ENCODE measurements at places on chromosomes 12 and 14. TPM values are rescaled to one million over a fixed set of nuclear protein-coding genes. Genes with fewer than 3 reads are reported as not detected.

Gene MGP
- not detected for total RNA-seq

DNA sequence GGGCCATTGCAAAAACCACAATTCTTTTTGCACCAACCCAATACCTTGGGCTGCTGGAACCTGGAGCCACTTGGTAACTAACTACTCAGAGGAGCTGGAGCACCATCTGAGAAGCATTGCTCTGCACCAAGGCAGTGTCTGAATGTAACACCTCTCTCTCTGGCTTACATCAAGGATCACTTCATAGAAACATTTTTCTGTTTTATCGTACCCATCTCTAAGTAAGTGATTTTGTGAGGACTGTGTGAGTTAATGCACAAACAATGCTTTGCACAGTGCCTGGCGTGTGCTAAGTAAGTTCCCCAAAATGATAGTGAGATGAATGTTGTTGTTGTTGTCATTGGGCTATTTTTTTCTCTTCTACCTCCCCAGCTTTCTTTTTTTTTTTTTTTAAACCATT, 111.4 kb downstream of the ADCK1 start:
- H3K4me1 ChIP-seq = peaks cover 9% of the 10 kb centered on the region
- H3K27ac ChIP-seq = no peak overlapping the region
- no peak overlapping the region for H3K4me3 ChIP-seq
- DNase-seq = no peak
- no peaks in the 10 kb centered on the region for H3K27me3 ChIP-seq

- H3K4me3 ChIP-seq = no peak overlapping the region
- no peaks in the 10 kb centered on the region for H3K27me3 ChIP-seq
- DNase-seq = no peak
- H3K4me1 ChIP-seq = peaks cover 11% of the 10 kb centered on the region
Measured at GRCh38 chr14:69663300-69663643, 51.9 kb downstream of the SUSD6 start.

DNA sequence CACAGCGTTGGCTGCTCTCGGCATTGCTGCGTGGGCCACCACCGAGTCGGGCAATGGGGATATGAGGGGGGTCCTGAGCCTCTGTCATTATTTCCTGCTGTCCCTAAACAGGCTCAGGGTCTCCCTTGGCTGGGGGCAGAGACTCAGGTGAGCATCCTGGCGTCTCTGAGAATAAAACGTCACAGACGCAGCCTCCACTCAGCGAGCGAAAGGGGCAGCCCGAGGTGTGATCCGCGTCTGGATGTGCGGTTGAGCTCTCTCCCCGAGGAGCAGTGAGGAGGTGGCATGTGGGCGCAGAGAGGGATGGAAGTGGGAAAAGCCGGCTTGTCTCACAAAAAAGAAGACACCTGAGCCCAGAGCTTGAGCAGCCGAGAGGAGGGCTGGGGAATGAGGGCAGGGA, 62.6 kb downstream of the GALNT9 start:
- DNase-seq = no peak
- no peaks in the 10 kb centered on the region for H3K4me1 ChIP-seq
- H3K36me3 ChIP-seq = no peaks in the 10 kb centered on the region
- H3K27me3 ChIP-seq = peaks cover 7% of the 10 kb centered on the region

GRCh38 chr14:54893151-54893760, 9.4 kb downstream of the GCH1 start:
- DNase-seq = no peak
- no peak overlapping the region for H3K27ac ChIP-seq
- no peak overlapping the region for H3K4me3 ChIP-seq
- no peaks in the 10 kb centered on the region for H3K4me1 ChIP-seq
